Thoracic aorta (tissue), 2 donors: ENCODE measurements at places on chromosomes 7 and 10. TPM values are rescaled to one million over a fixed set of nuclear protein-coding genes. Genes with fewer than 3 reads are reported as not detected.

GRCh38 chr10:4643471-4643870 is 182.5 kb upstream of the AKR1E2 start:
- no peak for DNase-seq
- H3K36me3 ChIP-seq = no peaks in the 10 kb centered on the region
- H3K27me3 ChIP-seq = no peaks in the 10 kb centered on the region
- H3K4me3 ChIP-seq = no peak overlapping the region
- peaks cover 15% of the 10 kb centered on the region for H3K4me1 ChIP-seq

- peak overlapping the region; percentile 66 for H3K4me3 ChIP-seq
- peaks cover 5% of the 10 kb centered on the region for H3K4me1 ChIP-seq
- H3K27me3 ChIP-seq = no peaks in the 10 kb centered on the region
- no peaks in the 10 kb centered on the region for H3K36me3 ChIP-seq
These were observed 816 bp upstream of the LRRC4 start for GRCh38 chr7:128031901-128032604.

Gene CTNNA3
- 0.95 TPM for total RNA-seq

DNA sequence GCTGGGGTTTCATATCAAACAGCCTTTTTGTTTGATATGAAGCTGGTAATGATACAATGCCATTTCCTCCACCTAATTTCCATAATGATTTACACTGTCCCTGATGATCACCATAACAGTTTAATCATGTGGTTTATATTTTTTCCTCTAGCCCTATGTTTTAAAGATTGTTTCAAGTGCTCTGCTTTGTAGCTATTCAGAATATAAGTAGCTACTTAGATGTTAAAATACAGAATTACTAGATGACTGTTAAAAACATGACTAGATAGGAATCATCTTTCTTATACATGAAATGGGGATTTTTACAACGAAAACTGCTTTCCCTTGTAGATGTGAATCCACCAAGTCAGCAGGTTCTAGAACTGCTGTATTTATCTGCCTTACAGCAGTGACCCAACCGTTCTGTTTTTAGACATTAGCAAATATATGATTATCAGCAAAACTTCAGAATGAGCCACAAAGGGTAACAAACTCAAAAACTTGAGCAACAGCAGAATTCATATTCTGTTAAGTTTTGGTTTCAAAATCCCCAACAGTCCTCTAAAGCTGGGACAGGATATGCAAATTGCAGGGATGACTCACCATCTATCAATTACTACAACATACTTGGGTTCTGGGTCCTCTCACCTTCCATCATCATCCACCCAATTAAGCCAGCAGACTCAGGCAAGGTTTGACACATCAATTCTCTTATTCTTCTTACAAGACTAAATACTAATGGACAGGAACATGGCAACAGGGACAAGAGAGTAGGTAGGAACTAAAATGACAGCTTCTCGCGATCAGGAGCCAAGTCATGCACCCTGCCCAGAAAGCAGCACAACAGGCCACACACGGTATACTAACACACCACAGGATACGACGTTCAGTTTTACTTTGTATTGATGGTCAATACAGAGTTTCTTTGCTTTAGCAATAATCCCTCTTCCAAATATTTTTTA is 83.9 kb downstream of the PIP4K2A start:
- H3K27me3 ChIP-seq = no peaks in the 10 kb centered on the region
- H3K27ac ChIP-seq = no peak overlapping the region
- no peak overlapping the region for H3K4me3 ChIP-seq

DNA sequence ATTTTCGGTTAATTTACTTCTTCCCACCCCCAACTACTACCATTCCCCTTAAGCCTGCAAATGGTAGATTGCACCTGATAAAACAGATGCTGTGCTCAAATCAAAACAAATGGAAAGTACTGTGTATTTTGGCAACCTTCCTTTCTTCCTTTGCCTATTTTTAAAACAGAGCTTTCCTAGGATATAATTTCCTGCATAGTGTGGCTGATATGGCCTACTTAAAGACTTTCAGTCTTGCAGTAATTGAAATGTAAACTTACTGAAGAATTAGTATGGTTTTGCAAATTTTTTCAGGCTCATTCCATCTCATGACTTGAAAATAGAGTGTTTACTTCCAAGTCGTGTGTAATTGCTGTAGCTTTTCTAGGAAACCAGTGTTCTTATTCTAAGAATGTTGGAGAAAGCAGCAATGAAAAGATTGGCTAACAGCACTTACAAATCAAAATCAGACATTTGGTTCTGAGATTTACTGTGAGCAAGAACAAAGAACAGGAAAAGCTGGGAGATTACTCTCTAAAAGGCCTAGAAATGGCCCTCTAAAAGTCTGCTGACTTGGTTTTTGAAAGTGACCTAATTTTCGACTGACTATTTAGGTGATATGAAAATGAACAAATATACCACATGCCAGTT is 52.0 kb downstream of the REEP3 start:
- no peaks in the 10 kb centered on the region for H3K36me3 ChIP-seq
- no peaks in the 10 kb centered on the region for H3K27me3 ChIP-seq
- no peak for DNase-seq
- peaks cover 54% of the 10 kb centered on the region for H3K4me1 ChIP-seq
- peak overlapping the region; percentile 20 for H3K27ac ChIP-seq

DNA sequence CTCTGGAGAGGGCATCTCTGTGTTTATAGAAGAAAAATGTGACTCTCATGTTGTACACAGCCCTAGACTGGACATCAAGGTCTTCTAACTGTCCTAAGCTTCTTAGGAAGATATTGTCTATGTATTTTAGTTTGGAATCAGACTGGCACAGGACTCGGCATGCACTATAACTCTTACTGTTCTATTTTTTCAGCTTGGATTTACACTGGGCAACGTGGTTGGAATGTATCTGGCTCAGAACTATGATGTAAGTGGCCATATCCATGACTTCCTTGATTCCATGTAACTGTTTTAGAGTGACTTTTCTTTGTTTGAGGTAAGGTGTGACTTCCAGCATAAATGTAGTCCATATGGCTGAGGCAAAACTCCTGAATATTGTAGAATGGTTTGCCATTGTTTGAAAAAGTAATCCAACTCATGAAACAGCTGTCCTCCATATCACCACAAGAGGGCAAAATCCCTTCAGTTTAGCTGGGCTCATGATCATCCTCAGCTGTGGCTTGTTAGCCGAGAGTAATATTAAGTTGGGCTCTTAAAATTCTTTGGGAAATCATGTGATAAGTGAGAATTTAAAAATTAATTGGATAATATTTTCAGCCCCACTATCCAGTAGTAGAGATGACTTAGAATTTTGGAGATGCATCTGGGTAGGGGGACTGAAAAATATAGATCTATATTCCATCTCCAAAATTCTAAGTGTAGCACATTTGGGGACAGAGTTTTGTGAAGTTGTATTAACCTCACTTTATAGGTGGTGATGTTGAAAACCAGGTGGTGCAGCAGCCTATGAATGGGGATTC is 10.4 kb downstream of the STMP1 start:
- H3K27ac ChIP-seq = peak overlapping the region; percentile 25
- no peak overlapping the region for H3K4me3 ChIP-seq
- no peak for DNase-seq
- no peaks in the 10 kb centered on the region for H3K36me3 ChIP-seq
- H3K27me3 ChIP-seq = no peaks in the 10 kb centered on the region

Gene SPDYE16
- total RNA-seq = 1.4 TPM

Gene MKX
- total RNA-seq = 2.7 TPM

DNA sequence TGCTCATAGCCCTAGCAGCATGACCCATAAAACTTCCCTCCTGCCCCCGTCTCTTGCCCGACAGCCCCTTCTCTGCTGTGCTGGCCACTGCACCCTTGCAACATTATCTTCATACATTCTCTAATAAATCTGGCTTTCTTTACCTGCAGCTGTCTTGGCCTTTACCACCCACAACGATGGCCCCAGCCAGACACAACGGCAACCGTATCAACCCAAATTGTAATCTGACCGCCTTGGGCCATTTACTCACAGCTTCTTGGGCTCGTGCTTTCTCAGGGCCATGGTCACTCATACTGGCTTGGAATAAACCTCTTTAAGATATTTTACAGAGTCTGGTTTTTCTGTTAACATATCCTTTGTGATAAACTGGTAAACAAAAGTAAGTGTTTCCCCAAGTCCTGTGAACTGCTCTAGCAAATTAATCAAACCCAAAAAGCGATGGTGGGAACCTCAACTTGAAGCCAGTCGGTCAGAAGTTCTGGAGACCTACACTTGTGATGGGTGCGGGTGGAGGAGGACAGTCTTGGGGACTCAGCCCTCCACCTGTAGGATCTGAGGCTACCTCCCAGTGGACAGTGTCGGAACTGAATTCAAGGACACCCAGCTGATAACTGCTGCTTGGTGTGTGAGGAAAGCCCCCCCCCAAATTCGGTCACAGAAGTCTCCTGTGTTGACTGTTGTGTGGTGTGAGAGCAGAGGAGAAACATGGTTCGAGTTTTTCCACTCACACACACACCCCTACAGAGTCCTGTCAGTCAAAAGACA is 87.6 kb upstream of the ATP6V0A4 start:
- H3K4me3 ChIP-seq = no peak overlapping the region
- H3K36me3 ChIP-seq = no peaks in the 10 kb centered on the region
- no peaks in the 10 kb centered on the region for H3K4me1 ChIP-seq
- no peak for DNase-seq

DNA sequence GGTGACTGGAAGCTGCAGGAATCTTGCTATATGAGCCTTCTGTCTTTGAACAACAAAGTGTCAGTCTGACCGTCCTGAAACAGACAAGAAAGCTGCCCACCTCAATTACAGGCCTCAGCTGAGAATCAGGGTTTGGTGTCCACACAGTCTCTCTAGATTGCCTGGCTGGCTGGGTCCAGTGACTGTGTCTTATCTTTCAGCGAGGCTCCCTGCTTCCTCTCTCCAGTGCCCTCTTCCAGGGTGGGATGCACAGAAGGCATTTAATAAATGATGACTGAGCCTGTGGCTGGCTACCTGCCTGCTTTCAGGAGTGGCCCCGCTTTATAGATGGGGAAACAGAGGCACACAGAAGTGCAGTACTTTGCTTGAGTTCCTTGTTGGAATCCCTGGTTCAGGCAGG is 27.4 kb downstream of the FGF8 start:
- H3K27ac ChIP-seq = no peak overlapping the region
- H3K4me1 ChIP-seq = no peaks in the 10 kb centered on the region
- no peak overlapping the region for H3K4me3 ChIP-seq
- DNase-seq = no peak
